Activated CD4-positive, alpha-beta T cell treated with anti-CD3 and anti-CD28 coated beads, Interleukin-10, Interleukin-2, amounts not matched to agents 100 ng/mL and 50 ng/mL, durations not matched to agents 16 hours and 8 hours (primary cell): ENCODE measurements at places on chromosomes 7 and 10.

DNA sequence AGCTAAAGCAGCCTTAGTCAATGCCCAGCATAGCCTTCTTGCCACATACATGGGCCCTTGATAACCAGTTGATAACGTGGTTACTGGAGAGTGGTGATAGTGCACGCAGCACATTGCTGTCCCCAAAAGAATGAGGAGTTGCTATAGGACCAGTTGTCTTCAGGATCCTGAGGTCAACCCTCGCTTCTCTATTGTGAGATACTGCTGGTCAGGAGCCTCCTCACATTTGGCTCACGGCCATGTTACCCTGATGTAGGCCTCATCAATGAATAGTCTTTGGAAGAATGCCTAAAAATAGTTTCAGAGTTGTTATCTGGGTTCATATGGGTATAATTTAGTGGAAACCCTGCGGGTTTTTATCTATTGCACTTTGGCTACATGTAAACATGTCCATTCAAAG, 230.7 kb downstream of the VTI1A start:
- no peak for DNase-seq

GRCh38 chr10:29811751-29812427, 177.1 kb upstream of the SVIL start:
- DNase-seq = peak; percentile 79

GRCh38 chr7:67392596-67393438, 396.2 kb downstream of the TYW1 start:
- DNase-seq = no peak

DNA sequence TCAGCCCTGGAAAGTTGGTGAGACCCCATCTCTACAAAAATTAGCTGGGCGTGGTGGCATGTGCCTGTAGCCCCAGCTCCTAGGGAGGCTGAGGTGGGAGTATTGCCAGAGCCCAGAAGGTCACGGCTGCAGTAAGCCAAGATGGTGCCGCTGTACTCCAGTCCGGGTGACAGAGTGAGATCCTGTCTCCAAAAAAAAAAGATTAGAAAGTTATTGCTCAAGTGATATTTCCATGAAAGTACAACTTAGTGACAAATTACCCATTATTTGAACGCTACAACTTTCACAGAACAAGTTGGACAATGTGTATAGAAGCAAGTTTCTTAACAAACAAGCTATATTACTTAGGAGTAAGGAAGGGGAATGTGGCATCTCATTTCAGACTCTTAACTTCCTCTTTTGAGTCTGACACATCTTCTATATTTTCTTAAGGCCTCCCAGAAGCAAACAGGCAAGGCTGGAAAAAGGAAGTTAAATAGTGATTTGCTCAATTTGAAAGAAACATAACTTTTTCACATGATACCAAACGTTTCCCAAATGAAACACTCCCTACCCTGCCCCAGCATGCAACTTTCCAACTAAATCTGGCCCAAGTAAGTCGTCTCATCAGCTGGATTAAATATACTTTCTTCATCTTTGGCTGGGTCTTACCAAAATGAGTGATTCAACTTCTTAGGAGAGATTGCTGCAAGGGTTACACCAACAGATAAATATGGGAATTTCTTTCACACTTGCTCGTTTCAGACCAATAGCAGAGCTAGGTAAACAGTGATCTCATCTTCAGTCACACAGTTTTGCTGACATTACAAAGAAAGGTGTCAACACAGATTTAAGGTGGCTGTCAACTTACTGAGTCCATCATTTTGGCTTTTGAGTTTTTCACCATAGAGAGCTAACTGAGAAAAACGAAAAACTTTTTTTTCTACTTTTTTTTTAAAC, 66.3 kb upstream of the KLF6 start:
- peak; percentile 59 for DNase-seq

- no peak for DNase-seq
Observed at GRCh38 chr10:22659866-22660265, 54.5 kb downstream of the PIP4K2A start.

GRCh38 chr10:79438699-79439085, 6.7 kb downstream of the ZCCHC24 start:
- DNase-seq = no peak

DNA sequence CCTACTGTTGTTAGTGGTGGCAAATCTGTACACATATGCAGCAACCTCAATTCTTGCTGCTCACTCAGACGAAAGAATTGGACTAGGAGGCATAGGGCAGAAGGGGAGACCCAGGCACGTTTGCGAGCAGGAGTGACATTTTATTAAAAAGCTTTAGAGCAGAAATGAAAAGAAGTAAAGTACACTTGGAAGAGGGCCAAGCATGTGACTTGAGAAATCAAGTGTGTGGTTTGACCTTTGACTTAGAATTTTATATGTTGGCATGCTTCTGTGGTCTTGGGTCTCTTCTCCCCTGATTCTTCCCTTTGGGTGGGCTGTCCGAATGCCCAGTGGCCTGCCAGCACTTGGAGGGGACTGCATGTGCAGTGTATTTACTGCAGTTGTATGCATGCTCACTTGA, 205.5 kb upstream of the SEMA3D start:
- DNase-seq = no peak

DNA sequence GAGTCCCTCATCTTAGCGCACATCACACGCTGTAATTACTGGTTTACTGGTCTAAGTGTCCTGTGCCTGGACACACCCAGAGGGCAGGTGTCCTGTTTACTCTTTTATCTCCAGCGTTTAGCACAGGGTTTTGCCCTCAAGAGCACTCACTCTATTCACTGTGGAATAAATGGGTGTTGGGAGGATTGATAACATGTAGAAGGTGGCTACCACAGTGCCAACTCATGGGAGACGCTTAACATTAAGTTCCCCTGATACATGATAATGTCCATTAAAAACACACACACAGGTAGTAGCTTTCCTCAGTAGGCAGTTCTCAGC, 96.1 kb upstream of the EFCAB10 start:
- no peak for DNase-seq

GRCh38 chr10:18144396-18144795, 4.2 kb downstream of the CACNB2 start:
- no peak for DNase-seq

DNA sequence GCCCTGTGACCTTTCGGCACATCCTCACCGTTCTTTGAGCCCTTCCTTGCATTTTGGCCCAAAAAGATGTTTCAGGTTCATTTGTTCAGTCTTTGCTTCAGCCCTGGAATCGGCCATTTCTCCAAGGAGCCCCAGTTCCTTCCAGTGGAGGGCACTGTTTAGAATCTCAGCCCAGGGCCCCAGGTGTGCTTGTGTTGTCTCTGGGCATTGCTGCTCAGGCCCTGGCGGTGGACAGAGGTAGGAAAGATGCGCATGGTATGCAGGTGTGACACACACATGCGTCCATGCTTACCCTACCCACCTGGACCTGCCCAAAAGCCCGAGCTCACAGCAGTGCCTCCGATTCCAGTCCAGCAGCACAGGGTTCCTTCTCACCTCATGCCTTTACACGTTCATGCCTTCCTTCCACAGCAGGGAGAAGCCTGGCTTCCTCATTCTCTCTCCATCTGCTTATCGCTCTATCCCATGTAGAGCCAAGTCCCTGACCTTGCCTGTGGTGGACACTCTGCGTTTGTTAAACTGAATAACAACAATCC, 70.6 kb downstream of the LHPP start:
- no peak for DNase-seq

DNA sequence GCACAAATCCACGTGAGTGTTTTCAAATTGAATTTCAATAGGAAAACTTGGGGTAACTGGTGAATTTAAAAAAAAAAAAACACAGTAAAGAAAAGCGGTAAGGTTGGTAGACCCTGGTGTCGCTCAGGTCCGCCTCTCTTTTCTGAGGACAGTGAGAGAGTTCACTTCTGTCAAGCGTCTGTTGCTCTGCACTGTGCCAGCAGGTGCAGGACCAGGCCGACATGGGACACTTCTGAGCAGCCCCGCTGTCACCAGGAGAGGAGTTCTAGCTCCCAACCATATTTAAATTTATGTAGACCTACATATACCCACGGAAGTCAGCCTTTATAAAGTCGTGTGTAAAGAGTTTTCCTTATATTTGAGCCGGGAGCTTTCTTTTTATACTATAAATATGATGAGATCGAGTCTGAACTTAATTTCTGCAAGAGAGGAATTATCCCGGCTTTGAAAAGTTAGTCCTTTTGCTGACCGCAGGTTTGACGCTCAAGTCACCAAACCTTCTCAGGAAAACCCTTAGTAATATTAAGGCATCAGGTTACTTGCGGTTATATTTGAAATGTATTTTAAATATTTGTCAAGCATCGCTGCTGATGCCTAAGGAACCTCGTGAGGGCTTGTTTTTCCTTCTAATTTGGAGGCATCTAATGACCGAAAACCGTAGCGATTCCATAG, 531 bp downstream of the IKZF1 start:
- peak; percentile 85 for DNase-seq

DNA sequence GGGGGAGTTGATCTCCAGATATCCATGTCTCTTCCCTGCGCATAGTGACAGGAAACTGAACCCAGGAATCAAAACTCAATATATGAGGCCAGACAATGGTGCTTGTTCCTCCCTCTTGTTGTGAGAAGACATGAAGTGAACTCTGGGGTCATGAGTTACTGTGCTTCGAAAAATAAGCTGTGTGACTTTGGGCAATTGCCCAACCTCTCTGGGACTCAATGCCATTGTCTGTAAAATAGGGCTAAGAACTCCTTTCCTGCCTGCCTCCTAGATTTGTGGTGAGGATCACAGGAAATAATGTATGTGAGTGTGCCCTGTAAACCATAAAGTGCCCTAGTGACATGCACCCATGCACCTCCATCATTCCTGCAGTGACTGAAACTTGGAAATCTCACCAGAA, 48.4 kb downstream of the SYPL1 start:
- no peak for DNase-seq

DNA sequence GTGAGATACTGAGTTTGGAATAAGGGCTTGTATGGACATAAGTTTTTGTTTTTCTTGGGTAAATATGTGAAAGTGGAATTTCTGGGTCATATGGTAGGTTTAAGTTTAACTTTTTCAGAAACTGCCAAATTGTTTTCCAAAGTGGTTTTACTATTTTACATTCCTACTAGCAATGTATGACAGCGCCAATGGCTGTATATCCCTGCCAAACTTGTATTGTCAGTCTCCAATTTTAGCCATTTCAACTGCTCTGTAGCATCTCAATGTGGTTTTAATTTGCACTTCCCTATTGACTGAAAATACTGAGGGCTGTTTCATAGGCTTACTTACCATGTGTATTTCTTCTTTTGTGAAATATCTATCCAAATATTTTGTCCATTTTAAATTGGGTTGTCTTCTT, 90.5 kb upstream of the ZNF32 start:
- no peak for DNase-seq

GRCh38 chr10:61635932-61636331, 26.8 kb upstream of the CABCOCO1 start:
- no peak for DNase-seq

DNA sequence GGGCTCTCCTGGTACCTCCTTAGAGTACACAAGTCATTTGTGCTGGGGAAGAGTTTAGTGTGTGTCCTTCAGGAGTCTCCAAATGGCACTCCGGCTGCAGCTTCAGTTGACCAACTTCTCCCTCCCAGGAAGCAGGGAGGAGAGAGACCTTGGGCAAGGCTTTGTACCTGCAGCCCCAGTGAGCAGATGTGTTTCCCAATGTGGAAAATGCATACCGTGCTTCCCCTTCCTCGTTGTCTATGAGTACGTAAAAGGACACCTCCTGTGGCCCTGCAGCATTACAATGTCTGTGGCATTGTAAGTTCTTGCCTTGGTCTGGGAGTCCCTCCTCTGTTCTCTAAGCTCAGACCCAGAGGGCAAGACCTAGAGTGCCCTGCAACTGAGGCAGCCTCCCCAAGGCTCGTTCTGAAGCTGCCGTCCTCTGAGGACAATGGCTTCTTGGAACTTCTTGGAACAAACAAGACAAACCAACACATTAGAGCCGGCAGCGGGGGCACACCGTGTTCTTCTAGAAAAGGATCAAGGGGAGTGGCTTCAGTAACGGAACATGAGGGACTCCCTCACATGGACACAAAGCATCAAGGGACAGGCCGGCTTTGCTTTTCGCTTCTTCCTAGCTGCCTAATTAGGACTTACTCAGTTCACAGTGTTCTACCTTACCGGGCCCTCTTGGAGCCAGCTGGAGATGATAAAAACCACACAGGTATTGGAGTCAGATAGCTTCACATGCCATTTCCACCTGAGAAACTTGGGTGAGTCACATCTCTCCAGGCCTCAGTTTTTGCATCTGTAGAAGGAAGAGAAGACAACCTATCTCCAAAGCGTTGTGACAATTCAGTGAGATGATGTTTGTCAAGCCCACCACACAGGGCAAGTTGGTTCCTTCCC, 20.9 kb upstream of the PPA1 start:
- DNase-seq = no peak

DNA sequence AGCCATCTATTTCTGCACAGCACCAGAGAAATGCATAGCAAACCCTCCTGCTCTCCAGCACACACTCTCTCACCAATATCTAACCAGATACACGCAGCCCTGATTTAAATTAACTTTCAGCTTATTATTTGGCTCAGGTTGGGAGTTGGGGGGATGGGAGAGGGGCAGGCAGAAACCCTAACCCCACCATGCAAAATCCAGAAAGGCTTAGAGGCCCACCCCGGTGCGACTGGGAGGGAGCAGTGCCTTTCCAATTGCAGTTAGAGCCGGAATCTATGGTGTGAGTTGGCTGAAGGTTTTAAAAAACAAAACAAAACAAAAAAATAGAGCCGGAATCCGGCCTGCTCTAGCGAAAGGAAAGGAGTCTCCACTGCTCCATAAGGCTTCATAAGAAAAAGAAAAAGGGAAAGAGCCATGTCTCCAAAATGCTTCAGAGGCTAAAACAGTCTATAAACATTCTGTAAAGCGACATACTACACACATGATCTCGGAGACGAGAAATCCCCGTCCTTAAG, 2.9 kb downstream of the IGF2BP3 start:
- no peak for DNase-seq

DNA sequence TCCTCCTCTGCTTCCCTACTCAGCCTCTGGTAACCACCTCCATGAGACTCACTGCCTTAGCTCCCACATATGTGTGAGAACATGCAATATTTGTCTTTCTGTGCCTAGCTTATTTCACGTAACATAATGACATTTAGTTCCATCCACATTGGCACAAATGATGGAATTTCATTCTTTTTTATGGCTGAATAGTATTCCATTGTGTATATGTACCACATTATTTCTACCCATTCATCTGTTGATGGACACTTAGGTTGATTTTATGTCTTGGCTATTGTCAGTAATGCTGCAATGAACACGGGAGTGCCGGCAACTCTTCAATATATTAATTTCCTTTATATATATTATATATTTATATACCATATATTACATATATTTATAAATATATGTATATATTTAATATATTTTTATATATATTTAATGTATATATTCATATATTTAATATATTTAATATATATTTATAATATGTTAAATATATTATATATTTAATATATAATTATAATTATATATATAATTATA, 1046.9 kb downstream of the DNAJB9 start:
- no peak for DNase-seq
